Stimulated activated CD8-positive, alpha-beta memory T cell treated with anti-CD3 and anti-CD28 coated beads, Interleukin-15, amount 100 ng/mL, for 24 hours (primary cell): ENCODE measurements at places on chromosomes 11 and 22.

DNA sequence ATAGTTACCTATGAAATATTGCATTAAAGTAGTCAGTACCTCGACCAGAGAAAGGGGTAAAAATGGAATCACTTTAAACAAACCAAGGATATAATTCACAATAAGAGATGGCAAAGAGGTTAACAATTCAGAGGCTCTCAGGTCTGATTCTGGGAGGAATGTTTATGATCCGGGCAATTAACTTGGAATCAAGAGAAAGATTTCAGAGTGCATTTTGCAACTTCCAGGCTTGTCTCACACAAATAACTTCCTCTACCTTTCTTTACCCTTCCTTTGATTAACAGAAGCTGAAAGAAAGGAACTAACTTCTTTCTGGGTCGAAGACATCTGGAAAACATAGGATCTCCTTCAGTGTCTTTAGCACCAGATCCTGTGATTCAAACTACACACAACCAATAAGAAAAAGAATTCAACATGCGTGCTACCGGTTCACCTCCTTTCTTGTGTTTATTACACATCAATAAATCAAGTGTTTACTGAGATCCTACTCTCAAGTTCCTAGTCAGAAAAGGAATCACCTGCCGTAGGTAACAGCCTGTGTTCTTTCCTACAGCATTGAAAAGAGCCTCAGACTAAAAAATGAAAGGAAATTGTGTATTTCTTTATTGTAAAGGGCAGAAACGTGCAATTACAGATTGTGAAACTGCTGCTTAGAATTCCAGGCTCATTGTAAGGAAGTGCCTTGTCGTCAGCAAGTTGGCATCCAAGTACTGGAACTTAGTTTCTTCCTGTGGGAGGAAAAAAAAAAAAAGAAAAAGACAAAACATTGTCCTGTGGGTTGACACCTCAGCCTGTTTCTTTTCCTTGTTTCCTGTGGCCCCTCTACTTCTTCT is 29.5 kb downstream of the CARD18 start:
- DNase-seq: no peak

GRCh38 chr22:19509923-19510322 is 14.3 kb downstream of the CLDN5 start:
- DNase-seq: no peak

- no peak for DNase-seq
Measured at GRCh38 chr22:36860821-36861659, at the start of gene NCF4. Gene NCF4 (plus strand): TSS chr22:36861006. CDS start chr22:36861172, 166 bp downstream.

GRCh38 chr11:100890789-100891188 is 203.7 kb downstream of the ARHGAP42 start:
- DNase-seq: no peak

DNA sequence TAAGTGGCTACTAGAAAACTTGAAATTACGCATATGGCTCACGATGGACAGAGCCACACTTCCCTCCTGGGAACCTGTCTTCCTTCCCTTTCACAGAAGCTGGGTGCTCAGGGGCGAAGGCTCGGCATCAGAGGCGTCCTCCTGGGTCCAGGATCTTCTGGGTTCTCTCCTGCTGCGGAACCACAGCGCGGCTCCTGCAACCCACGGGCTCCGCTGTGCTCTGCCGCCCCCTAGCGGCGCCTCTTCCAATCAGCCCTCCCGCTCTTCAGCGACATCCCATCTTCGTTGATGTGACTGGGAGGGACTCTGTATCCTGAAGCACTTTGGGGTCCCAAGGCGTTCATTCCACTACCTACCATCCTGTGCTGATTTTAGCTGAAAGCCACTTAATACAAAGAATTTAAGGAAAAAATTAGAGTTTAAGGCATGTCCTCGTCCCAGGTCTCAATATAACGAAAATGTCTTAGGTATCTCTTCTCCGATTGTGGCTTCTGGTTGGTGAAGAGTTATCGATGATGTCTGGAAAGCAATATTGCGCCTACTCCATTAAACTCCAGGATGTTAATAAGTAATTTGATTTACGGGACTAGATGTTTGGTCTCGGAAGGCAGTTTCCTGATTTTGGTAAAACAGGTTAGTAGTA is 14.8 kb upstream of the RPS3 start:
- DNase-seq: peak; percentile 72

- DNase-seq: no peak
Measured at GRCh38 chr22:42719133-42719532, 1.5 kb downstream of the A4GALT start.

DNA sequence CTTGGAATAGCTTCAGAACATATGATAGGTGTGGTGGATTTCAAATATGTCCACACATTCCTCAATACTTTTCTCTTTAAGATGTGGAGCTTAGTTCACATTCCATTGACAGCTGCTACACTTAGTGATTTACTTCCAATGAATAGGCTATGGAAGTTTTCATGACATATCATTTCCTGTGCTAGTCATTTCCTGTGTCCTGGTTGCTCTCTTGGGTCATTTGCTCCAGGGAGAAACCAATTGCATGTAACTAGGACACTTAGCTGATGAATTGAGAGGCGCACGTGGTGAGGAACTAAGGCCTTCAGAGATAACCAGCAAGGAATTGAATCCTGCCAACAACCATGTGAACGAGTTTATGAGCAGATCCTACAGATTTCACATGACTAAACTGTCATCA is 120.9 kb downstream of the SLC17A6 start:
- no peak for DNase-seq

GRCh38 chr11:124674571-124674970 is 867 bp downstream of the SPA17 start:
- no peak for DNase-seq

DNA sequence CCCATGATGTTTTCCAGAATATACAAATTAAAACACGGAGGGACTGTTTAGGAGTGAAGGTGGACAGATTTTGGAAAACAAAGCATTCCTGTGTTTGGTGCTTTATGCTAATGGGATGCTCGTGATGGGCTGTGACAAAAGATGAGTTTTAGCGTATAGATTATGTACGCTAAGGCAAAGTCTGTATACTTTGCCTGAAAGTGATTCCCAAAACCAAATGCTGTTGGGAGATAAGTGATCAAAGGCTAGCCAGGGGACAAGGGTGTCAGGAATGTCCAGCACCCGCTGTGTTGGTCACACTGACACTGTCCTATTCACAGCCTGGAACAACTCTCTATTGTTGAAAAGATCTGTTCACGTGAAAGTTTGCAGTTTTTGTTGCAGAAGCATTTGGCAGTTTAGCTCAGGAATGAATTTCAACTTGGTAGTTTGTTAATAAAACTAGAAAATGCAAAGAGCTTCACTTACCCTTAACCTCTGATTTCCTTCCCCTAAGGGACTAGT is 1.5 kb downstream of the JAM3 start:
- DNase-seq: no peak

DNA sequence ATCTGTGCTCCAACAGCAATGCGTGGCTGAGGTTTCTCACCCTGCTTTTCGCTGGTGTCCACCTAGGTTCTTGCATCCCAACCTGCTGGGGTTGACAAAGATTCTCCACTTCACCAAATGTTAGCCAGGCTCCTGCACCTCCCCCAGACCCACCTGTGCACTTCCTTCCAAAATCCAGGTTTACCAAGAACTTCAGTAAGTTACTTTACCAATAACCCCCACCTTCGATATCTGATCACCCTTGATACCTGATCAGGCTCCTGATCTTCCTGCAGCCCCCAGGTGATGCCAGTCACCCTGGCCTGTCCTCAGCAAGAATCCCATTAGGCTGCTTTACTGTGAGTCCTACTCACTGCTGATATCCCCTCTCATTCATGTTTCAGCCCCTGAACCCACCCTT is 1203.4 kb downstream of the TBC1D22A start:
- no peak for DNase-seq

GRCh38 chr11:112541140-112542046 is 280.7 kb upstream of the PLET1 start:
- no peak for DNase-seq

DNA sequence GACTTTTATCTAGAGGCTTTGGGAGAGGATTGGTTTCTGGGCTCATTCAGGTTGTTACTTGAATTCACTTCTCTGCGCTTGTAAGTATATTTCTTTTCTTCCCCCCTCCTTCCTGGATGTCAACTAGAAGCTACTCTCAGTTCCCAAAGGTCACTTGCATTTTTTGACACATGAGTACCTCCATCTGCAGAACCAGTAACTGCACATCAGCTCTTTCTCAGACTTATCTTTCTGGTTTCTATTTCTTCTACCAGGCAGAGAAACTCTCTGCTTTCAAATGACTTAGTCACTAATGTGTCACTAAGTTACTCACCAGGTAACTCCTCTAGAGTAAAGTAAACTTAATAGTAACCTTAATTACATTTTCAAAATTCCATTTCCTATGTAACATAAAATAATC is 773.0 kb upstream of the LUZP2 start:
- DNase-seq: no peak

DNA sequence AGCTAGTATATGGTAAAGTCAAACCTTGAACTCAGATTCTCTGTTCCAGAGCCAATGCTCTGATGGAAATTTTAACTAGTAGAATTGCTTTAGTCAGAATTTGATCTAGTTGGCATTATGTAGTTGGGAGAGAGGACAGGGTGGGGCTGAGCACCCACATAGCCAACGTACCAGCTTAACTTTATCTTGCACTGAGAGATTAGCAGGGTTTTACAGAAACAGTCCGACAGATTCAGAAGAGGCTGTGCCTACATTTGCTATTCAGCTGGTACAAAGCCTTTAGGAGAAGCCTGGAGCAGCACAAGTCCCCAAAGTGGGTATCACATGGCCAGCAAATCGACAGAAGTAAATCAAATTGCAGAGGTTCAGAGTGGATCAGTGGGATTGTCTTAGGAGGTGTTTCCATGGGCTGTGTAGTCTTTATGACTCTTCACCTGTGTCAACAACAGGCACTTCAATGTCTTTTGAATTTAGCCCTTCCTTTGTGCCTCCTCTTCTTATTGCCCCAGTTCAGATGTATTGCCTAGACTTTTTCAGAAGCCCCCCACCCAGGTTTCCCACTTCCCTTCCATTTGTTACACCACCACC is 7.3 kb upstream of the CSRP3 start:
- no peak for DNase-seq

- no peak for DNase-seq
Measured at GRCh38 chr11:33829430-33830141, 55.3 kb upstream of the FBXO3 start.

GRCh38 chr11:128723531-128723930 is 29.7 kb downstream of the FLI1 start:
- DNase-seq: no peak

- no peak for DNase-seq
Measured at GRCh38 chr11:123137431-123138224, 57.4 kb downstream of the CLMP start.

- DNase-seq: no peak
Measured at GRCh38 chr11:8092587-8093424, 11.8 kb downstream of the TUB start.

GRCh38 chr11:128776069-128776423 is 82.2 kb downstream of the FLI1 start:
- no peak for DNase-seq

- no peak for DNase-seq
Measured at GRCh38 chr22:47114813-47115517, 352.5 kb downstream of the TBC1D22A start.

- no peak for DNase-seq
Measured at GRCh38 chr11:102230186-102230585, 87.1 kb upstream of the BIRC3 start.

GRCh38 chr22:38193580-38193979 is 8.2 kb upstream of the MAFF start:
- DNase-seq: no peak

DNA sequence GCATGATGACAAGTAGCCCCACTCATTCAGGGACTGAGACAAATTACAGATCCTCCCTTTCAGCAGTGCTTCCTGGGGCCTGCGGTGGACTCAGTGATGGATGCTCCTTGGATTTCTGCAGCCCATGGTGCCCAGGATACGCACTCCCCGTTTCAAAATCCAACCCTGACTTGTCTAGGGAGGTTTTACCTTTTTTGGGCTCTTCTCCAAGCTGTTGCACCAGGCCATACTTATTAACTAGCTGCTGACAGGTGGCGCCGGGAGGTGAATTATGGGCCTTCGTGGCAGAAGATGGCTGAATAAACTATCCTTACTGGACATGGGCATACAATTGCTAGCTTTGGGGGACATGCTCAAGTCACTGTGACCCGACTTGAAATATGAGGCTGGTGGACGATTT is 324.3 kb upstream of the SYN3 start:
- DNase-seq: no peak

GRCh38 chr22:40602231-40602630 is 34.3 kb downstream of the MRTFA start:
- no peak for DNase-seq

DNA sequence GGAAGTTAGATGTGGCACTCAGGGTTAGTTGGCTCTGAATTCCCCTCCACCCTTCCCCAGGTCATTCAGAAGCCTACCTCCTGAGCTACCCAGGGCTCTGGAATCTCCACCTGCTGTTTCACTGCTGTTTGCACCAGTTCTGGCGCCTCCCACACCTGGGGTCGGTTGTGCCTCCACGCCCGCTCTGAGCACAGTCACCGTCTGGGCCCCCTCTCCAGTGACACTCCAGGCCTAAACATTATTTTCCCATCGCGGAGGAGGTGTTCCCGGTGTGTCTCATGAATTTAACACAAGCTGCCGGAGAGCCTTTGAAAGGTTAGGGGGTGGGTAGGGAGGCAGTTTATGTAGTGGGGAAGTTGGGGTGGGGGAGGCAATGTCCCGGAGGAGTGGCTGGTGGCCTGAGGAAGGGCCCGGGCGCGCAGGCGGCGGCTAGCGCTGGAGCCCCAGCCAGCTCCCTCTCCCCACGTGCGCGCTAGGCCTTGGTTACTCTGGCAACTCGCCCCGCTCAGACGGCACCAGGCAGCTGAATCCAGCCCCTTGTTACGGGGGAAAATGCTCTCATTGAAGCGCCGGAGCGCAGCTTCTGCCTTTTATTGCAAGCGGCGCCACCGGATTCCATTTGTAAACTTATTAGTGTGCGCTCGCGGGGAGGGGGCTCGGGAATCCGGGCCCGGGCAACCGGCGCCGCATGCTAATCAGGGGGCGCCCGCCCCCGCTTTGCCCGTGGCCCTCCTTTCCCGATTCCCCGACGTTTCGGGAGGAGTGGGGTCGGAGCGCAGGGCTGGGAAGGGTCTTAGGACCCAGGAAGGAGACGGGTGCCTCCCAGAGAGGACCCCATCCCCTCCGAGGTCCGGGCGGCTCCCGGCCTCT is 52.4 kb downstream of the GRIK4 start:
- no peak for DNase-seq

GRCh38 chr22:27583856-27584255 is 217.7 kb downstream of the MN1 start:
- DNase-seq: no peak

DNA sequence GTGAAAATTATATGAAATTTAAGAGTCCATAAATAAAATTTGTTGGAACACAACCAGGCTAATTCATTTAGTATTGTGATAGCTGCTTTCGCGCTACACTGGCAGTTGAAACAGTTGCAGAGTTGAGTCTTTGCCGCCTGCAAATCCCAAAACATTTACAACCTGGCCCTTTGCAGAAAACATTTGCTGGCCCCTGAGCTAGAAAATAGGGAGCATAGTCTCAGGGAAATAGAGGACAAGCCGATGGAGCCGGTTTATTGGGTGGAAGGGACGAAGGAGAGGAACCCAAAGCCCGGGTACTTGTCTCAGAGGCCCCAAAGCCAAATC is 527 bp upstream of the SAC3D1 start:
- DNase-seq: no peak

GRCh38 chr22:35528927-35529326 is 11.7 kb upstream of the RASD2 start:
- no peak for DNase-seq

- DNase-seq: no peak
Measured at GRCh38 chr11:20592741-20593140, 6.7 kb upstream of the SLC6A5 start.

GRCh38 chr22:31956360-31956759 is 12.0 kb downstream of the YWHAH start:
- DNase-seq: no peak
